ENCODE measurements at places on chromosomes 1 and 21.

DNA sequence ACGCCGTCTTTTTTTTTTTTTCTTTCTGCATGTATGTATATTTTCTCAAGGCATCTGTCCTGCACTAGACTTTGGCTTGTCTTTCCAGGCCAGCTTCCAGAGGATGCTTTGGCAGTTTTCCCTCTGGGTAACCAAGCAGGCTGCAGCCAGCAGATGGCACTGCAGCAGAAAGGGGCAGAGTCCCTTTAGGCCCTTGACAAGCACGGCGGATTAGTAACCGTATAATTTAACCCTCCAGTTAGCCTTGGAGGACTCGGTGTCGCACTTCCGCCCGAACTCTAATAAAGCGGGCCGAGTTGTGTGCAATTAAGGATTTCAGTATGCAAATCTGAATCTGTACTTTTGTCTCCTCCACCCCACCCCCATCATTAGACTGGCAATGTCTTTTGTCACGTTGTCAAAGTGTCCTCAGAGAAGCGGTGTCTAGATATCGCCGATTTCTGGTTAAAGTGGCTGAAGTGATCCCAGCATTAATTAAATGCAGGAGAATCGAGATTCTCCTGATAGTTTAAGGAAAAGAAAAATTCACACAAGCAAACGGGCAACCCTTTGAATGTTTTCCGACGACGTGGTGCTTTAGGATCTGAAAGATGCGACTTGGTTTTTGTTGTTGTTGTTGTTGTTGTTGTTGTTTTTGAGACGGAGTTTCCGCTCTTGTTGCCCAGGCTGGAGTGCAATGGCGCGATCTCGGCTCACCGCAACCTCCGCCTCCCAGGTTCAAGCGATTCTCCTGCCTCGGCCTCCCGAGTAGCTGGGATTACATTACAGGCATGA is 1.1 kb upstream of the TMEM167B start:
- peaks cover 20% of the 10 kb centered on the region for H3K36me3 ChIP-seq
- H3K27ac ChIP-seq, result peak overlapping the region; percentile 64
- no peak for DNase-seq
- peaks cover 9% of the 10 kb centered on the region for H3K4me1 ChIP-seq
- peak overlapping the region; percentile 89 for H3K4me3 ChIP-seq

DNA sequence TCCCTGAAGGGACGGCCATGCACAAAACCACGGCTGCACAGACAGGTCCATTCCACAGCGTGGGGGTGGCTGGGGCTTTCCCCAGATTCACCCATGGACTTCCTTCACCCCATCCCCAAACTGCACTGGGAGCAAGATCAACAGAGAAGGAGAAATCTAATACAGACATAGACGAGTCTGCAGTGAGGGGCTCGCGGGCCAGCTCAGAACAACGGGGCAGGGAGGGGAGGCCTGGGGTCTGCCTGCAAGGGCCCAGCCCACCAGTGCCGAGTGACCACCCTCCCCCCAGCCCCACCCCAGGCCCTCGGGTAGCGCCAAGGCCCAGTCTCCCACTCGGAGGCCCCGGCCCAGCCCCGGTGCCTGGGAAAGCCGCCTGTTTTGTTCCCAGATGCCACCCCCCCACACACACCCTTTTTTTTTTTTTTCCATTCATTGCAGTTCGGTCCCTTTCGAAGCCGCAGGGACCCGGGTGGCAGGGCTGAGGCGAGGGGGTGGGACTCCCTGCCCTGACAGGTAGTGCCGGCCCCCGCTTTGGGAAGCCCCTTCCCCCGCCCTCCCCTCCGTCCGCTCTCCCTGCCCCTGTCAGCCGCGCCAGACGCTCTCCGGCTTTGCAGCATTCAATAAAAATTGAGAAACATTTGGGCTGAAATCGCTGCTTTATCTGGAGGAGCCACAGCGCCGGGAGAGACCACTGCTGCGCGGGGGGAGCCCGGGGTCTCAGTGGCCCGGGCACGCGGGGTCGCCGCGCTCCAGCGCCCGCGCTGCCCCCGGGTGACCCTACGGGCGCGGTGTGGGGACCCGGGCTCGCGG is 543 bp upstream of the EPHB2 start:
- no peaks in the 10 kb centered on the region for H3K36me3 ChIP-seq
- peak overlapping the region; percentile 47 for H3K27ac ChIP-seq
- no peaks in the 10 kb centered on the region for H3K27me3 ChIP-seq
- H3K4me3 ChIP-seq, result peak overlapping the region; percentile 60
- DNase-seq, result no peak

DNA sequence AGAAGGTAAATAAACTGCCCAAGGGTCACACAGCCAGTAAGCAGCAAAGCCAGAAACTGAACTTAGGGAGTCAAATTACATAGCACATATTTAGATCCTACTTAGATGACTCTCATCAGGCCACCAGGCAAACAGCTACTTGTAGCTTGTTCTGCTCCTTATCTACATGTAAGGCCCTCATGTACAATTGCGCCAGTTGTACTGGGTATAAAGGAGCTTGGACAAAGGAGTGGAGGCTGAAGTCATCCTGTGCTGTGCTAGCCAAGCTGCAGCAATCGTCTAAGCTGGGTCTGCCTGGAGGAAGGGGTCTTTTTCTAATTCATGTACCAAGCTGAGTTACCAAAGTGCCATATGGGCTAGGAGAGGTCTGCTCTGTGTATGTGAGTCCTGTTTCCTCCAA is 12.8 kb downstream of the ETNK2 start:
- H3K4me1 ChIP-seq, result no peaks in the 10 kb centered on the region
- H3K4me3 ChIP-seq, result no peak overlapping the region

- no peak for DNase-seq
- no peaks in the 10 kb centered on the region for H3K36me3 ChIP-seq
- no peak overlapping the region for H3K27ac ChIP-seq
- no peak overlapping the region for H3K4me3 ChIP-seq
- H3K27me3 ChIP-seq, result no peaks in the 10 kb centered on the region
These were observed 35.5 kb upstream of the SLAMF9 start for GRCh38 chr1:159989581-159989980.

Data from RWPE2 (cell line).